AG08395 (cell line): ENCODE measurements at places on chromosomes 1 and 21.
A peak's percentile ranks its signal among the peaks of the same experiment; 100 is the strongest.

GRCh38 chr1:225888898-225889601 is at the start of gene LEFTY1:
LEFTY1 (minus strand) TSS chr1:225889146; CDS start chr1:225889066, 80 bp downstream.
- no peak for DNase-seq

GRCh38 chr1:109931911-109932636 is 21.4 kb downstream of the CSF1 start:
- no peak for DNase-seq

GRCh38 chr1:63498106-63498505 is 24.9 kb downstream of the ITGB3BP start:
- no peak for DNase-seq

DNA sequence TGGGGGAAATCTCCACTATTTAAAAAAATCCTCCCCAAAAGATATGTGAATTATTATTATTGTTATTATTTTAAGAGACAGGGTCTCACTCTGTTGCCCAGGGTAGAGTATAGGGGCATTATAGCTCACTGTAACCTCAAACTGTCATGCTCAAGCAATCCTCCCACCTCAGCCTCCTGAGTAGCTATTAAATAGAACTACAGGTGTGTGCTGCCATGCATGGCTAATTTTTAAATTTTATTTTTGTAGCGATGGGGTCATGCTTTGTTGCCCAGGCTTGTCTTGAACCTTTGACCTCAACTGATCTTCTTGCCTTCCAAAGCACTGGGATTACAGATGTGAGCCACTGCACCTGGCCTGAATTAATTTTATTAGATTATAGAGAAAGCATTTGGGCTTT is 116.8 kb downstream of the RABGAP1L start:
- no peak for DNase-seq

GRCh38 chr1:176199707-176200106 is 7.4 kb downstream of the COP1 start:
- no peak for DNase-seq

DNA sequence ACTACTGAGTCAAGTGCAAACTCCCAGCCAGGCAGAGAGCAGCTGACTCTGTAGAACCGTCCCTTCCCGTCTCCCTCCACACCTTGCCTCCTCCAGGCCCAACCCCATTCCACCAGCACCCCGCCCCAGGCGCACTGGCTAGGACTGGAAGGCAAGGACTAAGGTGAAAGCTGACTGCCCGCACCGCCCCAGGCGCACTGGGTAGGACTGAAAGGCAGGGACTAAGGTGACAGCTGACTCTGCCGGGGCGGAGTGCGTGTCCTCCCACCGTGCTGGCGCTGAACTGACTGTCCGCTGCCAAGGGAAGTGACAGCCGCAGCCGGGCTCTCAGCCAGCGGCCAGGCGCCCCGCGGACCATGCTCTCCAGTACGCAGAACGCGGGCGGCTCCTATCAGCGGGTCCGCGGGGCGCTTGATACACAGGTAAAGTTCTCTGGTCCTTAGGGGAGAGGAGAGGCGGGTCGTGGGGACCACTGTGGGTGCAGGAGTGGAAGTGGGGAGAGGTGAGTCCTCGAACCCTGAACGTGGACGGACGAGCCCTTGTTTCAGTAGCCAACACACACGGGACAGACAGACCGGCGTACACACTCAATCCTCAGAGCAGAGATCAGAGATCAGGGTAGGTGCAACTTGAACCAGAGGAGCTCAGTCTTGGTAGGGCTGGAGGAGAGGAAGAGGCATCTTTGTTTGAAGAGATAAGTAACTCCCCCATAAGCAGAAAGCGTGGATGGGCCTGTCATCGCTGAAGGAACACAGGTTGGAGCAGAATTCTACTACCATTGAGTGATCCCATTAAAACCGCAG is 58.0 kb downstream of the RBM11 start:
- no peak for DNase-seq

GRCh38 chr1:151142411-151143056 is 3.9 kb downstream of the SEMA6C start:
- no peak for DNase-seq

DNA sequence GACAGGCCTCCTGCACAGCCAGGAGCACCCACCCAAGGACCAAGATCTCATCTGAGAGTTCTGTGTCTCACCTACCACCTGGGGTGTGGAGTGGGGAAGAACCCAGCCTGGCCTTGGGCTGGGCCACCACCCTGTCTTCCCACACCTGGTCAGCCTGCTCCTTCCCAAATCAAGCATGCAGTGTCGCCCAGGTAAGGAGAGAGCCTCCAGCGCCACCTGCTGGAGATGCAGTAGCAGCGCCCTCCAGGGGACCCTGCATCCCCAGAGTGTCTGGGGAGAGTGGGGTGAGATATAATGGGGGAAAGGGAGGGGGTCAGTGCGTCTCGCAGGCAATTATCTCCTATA is 32.3 kb downstream of the KIAA2013 start:
- peak; percentile 71 for DNase-seq

- DNase-seq, result peak; percentile 70
Measured at GRCh38 chr1:21594935-21595897, 73.9 kb downstream of the RAP1GAP start.

GRCh38 chr1:178092878-178093493 is 918 bp upstream of the RASAL2 start:
- peak; percentile 6 for DNase-seq

GRCh38 chr1:67843746-67844145 is 10.5 kb upstream of the GNG12 start:
- DNase-seq, result no peak
